Activated CD4-positive, alpha-beta T cell treated with anti-CD3 and anti-CD28 coated beads for 4 hours (primary cell): ENCODE measurements at places on chromosomes 2 and 18.

GRCh38 chr2:156526950-156527636, 90.9 kb downstream of the GPD2 start:
- no peak for DNase-seq

DNA sequence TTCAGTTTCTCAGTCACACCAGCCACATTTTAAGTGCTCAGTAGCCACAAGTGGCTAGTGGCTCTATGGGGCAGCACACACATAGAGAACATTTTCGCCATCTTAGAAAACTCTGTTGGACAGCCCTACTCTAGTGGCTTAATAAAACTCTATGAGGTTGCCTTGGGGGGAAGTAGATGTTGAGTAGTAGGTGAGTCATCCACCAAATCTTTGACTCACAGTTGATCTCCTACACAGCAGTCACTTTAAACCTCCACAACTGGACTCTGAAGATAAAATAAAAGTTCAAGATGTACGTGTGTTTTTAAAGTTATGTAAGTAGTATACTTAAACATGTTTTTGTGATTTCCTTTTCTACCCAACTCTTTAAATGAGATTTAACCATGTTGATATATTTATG, 379.0 kb downstream of the SETBP1 start:
- no peak for DNase-seq

DNA sequence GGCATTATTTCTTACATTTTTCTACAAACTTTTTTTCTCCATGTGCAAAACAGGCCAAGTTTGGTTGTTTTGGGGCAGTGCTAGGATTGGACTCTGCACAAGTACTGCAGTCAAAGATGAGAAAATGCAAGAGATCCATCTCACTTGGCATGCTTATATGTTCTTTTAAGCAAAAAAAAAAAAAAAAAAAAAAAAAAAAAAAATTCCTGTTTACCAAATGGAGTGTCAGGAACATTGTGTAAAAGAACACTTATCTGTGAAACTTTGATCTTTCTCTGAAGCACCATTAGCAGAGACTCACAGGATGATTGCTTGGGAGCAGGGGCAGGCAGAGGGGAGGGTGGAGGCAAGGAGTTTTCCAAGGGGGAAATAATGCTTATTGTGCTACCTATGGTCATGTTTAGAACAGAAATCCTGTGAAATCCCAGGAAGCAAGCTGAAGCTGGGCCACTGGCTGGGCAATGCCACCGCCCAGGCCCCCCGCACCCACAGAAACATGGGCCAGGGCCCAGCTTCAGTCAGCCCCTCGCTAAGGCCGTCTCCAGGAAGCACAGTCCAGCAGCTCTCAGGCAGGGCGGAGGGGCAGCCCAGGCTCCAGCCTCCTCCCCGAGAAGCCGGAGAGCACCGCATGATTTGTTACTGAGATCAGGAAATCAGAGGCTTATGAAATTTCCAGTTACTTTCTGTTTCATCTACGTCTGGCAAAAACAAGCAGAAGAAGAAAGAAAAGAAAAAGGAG, 229.4 kb downstream of the ZNF516 start:
- no peak for DNase-seq

GRCh38 chr18:59432803-59433597, 73.9 kb upstream of the LMAN1 start:
- no peak for DNase-seq

- DNase-seq: no peak
Observed at GRCh38 chr2:172664766-172665165, 70.9 kb upstream of the RAPGEF4 start.

DNA sequence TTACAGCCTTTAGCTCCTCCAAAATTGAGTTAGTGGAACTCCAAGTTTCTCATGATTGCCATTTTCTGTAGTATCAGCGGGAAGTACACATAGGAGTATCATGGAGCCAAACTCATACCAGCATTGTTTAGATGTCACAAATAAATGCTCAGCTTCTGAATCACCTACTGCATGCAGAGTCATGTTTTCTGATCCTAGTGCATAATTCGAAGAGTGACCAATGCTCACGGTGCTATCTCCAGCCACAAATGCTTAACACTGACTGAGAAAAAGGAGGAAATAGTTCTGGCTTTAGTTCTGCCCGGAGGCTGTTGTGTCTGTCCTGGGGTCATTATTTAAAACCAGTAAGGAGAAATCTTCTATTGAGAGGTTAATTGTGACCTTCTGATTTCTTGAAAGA, 45.4 kb upstream of the LRATD1 start:
- DNase-seq: no peak

DNA sequence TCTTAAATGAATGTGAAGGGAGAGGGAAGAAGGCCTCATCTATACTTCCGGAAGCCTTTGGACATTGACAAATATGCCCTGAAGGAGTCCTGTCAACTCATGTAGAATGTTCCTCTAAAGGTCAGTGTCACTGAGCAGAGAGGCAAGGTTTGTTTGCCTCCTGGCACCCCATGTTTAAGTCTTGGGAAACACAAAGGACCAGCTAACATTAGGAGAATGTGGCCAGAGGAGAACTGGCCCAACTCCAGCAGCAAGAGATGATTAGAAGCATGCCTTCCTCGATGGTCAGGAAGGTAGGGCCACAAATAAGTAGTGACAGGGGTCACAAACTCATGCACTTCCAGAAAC, 5.7 kb downstream of the DYSF start:
- no peak for DNase-seq

- DNase-seq: no peak
Observed at GRCh38 chr18:22829781-22830180, 103.3 kb upstream of the RBBP8 start.

- no peak for DNase-seq
Observed at GRCh38 chr18:70337139-70337972, 48.5 kb downstream of the SOCS6 start.
